Stimulated activated CD4-positive, alpha-beta T cell treated with anti-CD3 and anti-CD28 coated beads, Interleukin-4, amount 100 ng/mL, for 48 hours (primary cell): ENCODE measurements at places on chromosomes 7 and 10.

GRCh38 chr10:24324651-24325050, 115.7 kb downstream of the KIAA1217 start:
- DNase-seq = no peak

- no peak for DNase-seq
These were observed 52.0 kb downstream of the ZRANB1 start for GRCh38 chr10:124993736-124994451.

DNA sequence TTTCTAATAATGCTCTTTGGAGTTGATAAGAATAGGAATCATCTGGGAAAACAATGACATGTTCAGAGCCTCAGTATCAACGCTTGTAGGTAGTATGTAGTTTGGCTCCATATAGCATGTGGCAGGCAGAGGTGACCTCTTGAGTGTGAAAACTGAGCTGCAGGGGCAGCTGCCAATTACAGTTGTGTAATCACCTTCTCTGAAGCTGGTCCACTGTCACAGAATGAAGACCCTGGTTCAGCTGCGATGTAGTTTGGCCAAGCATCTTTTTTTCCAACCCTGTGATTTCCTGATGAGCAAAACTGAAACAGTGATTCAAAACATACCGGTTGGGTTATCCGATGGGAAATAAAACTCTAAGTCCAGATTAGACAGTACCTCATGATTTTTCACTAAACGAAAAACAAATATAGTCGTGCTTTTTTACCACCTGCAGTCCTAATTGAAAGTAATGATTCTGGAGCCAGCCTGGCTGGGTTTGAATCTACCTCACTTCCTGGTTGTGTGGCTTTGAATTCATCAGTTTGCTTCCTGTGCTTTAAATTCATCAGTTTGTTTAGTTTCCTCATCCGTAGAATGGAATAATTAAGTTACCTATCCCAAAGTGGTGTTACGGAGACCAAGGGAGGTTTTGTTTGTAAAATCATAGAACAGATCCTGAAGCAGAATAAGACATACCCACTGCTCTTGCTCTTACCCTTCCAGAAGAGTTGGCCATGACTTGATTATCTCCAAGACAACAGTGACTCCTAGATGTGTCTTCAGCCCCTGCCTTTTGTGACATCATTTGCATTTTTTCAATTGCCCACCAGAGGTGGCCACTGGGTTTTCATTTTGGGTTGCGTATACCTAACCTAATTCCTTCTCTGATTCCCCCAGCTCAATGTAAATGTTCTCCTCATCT, 87.4 kb downstream of the CELF2 start:
- DNase-seq = no peak

DNA sequence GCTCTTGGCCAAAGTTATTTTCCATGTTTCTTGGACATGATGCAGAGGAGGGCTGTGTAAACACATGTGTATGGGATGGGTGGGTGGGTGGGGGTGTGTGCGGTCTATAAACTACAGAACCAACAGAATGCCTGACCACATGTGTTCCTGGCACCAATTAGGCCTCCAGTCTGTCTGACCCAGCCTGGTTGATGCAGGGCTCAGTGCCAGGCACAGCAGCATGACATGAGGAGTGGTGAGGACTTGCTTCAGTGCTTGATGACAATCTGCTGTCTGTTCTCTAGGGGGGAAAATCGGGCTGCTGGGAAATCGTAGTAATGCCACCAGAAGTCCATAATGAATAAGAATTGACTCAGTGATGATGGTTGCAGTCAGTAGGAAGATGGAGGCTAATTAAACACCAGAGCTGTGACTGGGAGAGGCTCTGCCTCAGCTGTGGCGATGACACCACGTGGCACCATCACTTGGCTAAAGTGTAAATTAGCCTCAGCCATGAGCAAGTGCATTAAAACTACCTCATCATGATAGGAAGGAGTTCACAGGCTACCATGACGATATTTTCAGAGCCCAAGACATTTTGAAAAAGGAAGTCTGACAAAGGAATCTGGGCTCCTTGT, 260.1 kb upstream of the PODXL start:
- DNase-seq = no peak

DNA sequence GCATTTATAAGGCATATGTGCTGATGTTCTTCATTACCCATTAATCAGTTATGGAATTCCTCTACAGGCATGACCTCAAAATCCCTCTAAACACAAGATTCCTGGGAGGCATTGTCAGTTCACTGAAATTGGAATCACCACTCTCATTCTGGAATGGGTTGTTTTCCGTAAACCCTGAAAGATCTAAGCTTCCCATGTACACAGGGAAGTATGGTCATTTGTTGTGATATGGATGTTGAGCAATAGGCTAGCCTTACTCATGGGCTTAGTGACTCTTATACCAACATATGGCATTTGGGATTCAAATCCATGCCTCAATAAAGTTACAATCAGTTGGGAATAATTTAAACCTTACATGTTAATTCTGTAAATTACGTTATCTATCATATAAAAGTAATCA, 258.0 kb downstream of the XPNPEP1 start:
- DNase-seq = no peak

DNA sequence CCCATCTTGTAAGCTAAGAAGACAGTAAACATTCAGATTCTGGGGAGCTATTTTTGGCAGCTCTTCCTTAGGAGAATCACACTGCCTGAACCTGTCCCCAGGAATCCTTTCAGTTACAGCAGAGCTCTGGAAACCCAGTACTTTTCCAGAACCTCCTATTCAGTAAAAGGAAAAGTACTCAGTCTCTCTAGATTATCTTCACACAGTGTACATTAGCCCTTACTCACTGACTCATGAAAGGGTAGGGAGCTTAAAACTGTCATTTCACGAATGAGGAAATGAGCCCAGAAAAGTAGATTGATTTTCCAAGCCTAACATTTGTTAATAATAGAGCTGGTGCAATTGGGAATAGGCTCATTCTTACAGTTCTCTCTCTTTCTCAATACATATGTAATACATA, 3.9 kb upstream of the CNNM1 start:
- DNase-seq = no peak

DNA sequence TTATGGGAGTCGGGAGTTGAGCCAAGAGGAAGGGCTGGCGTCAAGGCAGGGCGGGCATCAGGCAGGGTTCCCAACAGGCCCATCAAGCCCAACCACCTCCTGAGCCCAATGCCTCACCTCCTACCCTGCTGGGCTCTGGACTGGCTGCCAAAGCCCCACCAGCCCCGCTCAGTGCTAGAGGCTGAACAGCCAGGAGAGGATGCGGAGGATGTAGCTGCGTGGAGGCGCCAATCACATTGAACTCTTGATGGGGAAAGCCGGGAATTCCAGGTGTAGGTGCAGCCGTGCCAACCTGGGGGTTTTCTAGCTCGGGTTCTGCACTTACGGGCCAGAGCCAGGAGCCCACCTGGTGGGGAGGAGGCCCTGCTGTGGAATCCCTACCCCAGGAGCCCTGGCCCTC, 12.9 kb downstream of the ATP5MF start:
- DNase-seq = no peak

- DNase-seq = peak; percentile 15
These were observed 515 bp downstream of the RALA start for GRCh38 chr7:39623732-39624441.

DNA sequence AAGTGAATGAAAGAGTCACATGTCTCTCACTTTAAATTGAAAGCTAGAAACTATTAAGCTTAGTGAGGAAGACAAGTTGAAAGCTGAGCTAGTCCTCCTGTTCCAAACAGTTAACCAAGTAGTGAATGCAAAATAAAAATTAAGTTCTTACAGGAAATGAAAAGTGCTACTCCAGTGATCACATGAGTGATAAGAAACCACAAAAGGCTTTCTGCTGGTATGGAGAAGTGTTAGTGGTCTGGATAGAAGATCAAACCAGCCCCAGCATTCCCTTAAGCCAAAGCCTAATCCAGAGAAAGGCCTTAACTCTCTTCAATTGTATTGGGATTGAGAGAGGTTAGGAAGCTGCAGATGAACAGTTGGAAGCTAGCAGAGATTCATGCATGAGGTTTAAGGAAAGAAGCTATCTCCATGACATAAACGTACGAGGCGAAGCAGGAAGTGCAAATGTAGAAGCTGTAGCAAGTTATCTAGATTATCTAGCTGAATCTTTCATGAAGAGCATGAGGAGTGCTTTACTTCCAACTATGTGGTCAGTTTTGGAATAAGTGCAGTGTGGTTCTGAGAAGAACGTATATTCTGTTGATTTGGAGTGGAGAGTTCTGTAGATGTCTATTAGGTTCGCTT, 261.6 kb downstream of the MDFIC start:
- no peak for DNase-seq

DNA sequence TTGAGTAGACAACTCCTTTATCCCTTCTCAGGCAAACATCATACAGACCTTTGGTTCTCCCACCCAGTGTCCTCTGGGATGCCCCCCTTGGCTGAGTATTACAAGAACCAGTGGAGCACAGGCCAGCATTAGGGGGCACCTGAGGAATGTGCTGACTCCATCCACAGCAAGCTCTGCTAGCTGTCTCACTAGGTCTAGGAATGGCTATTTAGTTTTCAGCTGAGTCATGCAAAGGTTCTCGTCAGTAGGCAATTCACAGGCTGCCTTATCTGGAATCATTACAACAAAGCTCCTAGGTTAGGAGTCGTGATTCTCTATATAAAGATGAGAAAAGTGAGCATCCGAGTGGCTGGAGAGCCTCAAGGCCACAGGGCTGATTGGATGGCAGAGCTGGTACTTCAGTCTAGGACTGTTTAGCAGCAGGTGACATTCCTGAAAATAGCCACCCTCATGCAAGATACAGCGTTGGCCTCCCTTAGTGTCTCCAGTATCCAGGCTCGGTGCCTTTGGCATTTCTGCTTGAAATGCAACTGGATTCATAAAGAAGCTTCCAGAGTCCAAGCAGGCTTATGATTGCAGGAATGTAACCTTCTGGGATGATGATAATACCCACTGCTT, 75.8 kb downstream of the CDCA7L start:
- no peak for DNase-seq

- no peak for DNase-seq
These were observed 21.8 kb downstream of the UPP1 start for GRCh38 chr7:48110868-48111267.

DNA sequence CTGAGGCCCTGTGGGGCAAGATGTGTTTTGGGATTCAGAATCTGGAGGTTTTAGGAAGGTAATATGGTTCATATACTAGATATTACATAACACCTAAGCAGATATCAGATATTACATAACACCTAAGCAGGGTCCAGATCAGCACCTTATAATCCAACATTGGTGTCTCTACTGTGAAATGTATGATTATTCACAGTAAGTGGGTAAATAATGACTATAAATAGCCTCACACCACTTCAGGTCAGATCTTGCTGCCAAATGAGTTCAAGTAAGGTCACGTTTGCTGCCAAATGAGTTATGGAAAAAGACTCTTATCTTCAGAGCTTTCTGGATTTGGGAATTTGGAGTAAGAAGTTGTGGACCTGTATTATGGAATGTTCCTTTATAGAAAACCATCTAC, 14.6 kb downstream of the ADRB1 start:
- DNase-seq = no peak

- no peak for DNase-seq
These were observed 57.6 kb upstream of the PIK3CG start for GRCh38 chr7:106807474-106807873.

DNA sequence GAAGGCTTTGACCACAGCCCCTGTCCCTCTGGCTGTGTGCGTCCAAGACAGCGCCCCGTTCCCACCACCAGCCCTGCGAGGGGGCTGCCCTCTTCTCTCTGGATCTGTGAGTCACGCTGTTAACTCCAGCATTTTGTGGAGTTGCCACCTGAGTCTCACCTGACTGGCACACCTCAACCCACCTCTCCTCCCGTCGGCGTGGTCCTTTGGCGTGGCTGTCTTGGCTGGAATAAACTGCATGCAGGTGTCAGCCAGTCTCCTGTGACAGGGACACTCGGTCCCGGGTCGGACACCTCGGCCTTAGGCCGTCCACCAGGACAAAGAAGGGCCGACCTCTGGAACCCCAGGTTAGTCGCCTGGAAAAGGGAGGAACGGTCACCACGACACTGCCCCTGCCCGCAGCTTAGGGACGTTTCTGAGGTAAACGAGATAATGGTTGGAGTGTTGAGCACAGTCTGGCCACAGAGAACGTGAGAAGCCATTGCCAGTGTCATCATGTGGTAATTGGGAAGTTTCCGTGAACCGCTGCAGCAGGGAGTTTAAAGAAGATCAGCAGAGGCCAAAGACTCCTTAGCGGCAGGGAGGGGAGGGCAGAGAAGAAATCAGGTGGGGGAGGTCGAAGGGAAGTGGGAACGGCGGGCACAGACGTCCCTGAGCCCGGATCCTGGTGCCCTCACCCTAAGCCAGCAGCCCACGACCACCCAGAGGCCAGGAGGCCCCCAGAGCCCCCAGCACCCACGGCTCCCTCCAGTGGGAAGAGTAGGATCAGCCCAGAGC, 73.6 kb upstream of the FAM20C start:
- no peak for DNase-seq
